ENCODE measurements at places on chromosomes 16 and 17. TPM values are rescaled to one million over a fixed set of nuclear protein-coding genes. Genes with fewer than 3 reads are reported as not detected.
A peak's percentile ranks its signal among the peaks of the same experiment; 100 is the strongest.

DNA sequence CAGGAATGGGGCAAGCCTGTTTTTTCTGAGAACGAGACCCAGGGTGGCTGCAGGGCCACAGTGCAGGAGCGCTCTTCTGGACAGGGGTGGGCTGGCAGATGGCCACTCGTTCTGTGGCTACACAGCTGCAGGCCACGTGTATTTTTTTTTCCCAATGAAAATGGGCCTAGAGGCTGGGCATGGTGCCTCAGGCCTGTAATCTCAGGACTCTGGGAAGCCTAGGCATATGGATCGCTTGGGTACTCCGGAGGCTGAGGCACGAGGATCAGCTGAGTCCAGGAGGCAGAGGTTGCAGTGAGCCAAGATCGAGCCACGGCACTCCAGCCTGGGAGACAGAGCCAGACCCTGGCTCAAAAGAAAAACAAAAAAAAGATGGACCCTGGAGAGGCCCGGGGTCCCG, 6.8 kb downstream of the UNKL start:
- no peak for DNase-seq

TM4SF5 gene
- total RNA-seq = not detected

DNA sequence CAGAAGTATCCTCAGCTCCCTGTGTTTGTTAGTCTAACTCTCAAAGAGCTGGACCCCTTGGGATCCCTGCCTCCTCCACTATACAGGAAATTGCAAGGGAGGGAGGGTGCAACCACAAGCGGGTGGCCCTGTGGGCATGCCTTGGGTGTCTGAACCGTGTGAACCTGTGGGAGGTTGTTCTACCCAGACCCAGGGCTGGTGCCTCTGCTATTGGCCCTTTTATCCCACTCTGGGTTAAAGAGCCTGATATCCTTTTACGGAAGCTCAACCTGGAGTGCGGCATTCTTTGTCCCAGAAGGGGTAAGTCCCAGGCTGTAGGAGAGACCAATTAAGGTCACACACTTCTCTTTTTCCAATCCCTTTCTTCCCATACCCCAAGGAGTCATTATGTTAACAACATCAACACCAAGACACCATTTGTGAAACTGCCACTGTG, 53.4 kb downstream of the ARSG start:
- DNase-seq = peak; percentile 47

DNA sequence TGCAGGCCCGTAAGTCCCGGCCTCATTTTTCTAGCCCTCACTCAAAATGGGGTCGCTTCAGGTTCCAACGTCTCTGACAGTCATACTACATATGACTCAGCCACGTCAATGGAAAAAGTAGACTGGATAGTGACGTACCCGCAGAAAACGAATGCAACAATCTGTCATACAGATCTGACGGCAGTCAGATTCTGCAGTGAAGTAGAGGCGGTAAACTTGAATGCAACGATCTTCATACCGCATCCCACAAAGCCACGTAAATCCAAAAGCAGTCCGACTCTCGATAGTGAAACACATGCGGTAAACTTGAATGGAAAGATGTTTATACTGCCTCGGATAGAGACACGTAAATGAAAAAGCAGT, 38.4 kb upstream of the ARL4D start:
- DNase-seq = peak; percentile 78

SLC35G3 gene
- total RNA-seq = not detected

GRCh38 chr17:39349246-39349645, 52.2 kb downstream of the FBXL20 start:
- DNase-seq = no peak

GRCh38 chr17:51180486-51180885, 14.3 kb downstream of the NME2 start:
- DNase-seq = no peak

GRCh38 chr16:62805221-62805857, 769.1 kb upstream of the CDH8 start:
- DNase-seq = no peak

DNA sequence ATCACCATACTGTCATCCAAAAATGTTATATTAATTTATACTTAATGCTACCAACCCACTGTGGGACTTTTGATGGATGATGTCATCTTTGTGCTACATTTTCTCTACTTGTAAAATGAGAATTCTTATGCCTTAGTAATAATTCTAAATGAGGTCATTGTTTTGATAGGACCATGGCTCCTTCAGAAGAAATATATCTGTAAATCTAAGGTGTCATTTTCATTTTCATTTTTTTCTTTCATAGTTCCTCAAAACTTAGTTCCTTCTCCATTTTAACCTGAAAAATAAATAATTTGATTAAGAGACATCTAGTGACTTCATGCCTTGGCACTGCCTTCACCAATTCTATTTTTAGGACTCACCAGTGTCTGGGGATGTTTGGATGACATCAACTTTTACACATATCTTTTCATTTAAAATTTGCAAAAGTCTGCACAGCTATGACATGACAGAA, 48.7 kb downstream of the GPRC5B start:
- no peak for DNase-seq

- DNase-seq = peak; percentile 18
Measured at GRCh38 chr16:14111713-14112538, 40.8 kb downstream of the MRTFB start.

GRCh38 chr16:30372038-30372712, 1.9 kb upstream of the TBC1D10B start:
- DNase-seq = no peak

- no peak for DNase-seq
Measured at GRCh38 chr17:48990882-48991357, 6.3 kb upstream of the IGF2BP1 start.

BTBD17 gene
- not detected for total RNA-seq

GRCh38 chr17:43314611-43315011, 80.8 kb upstream of the RNU2-1 start:
- peak; percentile 38 for DNase-seq

SRCAP gene
- total RNA-seq = 22.9 TPM

DNA sequence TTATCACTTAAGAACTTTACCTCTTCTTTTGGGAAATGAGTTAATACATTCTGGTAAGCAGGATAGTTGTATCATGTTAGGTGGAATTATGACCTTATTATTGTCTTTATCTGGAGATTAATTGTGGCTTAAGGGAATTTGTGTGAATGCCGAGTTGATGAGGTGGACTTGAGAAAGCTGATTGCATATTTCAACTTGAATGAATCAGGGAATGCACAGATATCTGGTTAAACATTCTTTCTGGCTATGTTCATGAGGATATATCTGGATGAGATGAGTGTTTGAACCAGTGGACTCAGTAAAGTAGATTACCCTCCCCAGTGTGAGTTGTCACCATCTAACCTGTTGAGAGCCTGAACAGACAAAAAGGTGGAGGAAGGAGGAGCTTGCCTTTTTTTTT, 326.1 kb upstream of the GOT2 start:
- peak; percentile 53 for DNase-seq

DNA sequence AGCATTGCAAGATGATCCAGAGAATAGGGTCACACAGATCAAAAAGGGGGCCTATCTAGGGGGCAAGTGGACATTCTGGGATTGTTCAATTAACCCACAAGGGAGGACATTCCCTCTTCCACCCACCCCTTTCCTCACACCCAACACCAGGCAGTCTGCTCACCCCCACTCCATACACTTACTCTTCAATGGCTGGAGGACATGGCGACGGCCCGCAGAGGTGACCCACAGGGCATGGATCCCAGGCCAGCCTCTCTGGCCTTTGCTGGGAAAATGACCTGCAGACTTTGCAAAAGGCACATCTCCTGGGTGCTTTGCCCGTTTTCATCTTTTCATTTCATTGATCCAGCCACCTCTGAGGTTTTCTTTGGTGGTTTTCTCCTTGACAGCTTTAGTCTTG, 1.7 kb upstream of the CACNG5 start:
- DNase-seq = no peak

CEP112 gene
- total RNA-seq = 2.5 TPM

GRCh38 chr16:66578651-66579531, at the start of gene CMTM2:
TSS of gene CMTM2 (plus strand) at chr16:66579463. CDS start at chr16:66579608, 145 bp downstream.
- DNase-seq = no peak

DNA sequence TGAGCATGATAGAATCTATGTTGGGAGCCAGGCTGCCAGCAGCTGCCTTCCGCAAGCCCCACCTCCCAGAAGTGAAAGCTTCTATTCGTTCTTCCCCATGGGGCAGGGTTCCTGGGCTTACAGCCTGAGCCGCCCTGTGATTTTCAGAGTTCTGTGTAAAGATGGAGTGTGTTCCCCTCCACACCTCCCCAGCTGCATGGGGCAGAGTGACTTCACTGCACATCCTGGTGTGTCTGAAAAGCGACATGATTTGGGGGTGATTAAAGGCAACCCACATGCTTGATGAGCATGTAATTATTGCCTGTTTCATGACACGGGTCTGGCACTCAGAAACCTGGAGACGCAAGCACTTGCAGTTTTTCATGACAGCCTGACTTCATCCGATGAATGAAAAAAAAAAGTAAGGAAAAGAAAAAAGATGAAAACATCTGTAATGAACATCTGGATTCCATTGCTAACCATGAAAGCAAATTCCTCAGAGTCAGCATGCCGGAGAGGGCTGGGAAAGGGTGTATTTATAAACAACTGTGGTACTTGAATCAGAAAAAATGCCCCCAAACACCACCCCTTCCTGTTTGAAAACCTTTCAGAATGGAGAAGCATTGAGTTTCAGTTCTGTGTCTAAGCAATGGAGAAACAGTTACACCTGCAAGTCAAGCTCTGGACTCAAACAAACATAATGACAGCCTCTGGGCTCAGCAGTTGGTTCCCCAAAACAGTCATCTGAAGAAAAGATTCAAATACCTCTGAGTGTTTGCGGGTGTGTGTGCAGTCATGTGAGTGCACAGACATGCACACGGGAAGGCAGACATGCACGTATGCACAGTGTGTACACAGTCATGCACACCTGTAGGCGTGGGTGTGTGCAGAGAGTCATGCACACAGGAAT, 266.0 kb downstream of the ENGASE start:
- no peak for DNase-seq

DNA sequence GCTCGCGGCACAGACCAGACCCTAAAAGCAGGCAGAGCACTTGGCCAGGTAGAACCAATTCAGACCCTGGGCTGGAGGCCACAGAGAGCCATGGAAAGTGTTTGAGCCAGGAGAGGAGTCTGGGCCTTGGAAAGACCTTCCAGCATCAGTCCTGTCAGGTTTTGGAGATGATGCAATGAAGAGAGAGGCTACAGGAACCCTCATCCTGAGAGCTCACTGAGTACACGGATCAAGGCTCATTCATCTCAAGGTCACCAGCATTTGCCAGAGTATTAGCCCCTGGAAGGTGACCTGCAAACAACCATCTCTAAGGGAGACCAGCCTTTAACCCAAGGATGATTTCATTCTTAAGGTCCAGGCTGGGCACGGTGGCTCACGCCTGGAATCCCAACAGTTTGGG, 27.8 kb downstream of the TLE7 start:
- no peak for DNase-seq

GRCh38 chr17:62679866-62680377, 52.5 kb downstream of the MRC2 start:
- no peak for DNase-seq

DNA sequence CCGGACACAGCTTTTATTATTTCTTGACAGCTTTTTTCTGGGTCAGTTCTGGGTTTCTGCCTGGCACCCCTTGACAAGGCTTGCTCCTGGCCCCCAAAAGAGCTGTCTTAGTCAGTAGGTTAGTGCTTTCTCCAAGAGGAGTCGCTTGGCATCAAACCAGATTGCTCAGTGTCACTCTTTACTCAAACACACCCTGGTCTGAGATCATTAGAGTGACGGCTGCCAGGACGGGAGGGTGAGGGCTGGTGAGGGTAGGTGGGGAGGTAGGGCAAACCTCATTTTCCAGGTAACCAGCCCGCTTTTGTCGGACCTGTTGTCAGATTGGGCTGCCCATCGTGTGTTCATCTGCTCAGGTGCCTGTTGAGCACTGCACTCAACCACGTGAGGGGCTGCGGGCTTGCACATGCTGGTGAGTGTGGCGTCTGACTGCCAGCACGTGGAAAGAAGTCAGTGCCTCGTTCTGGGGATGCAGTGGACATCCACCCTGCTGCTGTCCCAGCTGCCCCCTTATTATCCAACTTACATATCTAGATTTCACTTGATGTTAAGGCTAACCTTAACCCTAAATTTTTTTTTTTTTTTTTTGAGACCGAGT, 12.4 kb downstream of the TMEM94 start:
- no peak for DNase-seq

DNA sequence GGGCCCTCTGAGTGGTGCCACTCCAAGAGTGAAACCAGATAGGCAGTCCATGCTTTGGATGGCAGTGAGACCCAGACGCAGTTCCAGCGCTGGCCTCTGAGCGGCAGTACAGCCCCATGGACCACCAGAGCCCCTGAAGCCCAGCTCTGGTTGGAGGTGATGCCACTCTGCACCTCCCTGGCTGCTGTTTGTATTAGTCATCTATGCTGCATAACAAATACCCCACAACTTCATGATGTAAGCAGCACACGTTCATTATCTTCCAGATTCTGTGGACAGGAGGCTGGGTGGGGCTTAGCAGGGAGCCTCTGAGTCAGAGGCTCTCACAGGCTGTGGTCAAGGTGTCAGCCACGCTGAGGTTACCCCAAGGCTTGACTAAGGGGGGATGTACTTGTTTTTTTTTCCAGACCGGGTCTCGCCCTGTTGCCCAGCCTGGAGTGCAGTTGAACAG, 5.1 kb upstream of the NME4 start:
- DNase-seq = peak; percentile 95

GRCh38 chr17:37519251-37519985, 29.7 kb downstream of the DUSP14 start:
- DNase-seq = no peak

DNA sequence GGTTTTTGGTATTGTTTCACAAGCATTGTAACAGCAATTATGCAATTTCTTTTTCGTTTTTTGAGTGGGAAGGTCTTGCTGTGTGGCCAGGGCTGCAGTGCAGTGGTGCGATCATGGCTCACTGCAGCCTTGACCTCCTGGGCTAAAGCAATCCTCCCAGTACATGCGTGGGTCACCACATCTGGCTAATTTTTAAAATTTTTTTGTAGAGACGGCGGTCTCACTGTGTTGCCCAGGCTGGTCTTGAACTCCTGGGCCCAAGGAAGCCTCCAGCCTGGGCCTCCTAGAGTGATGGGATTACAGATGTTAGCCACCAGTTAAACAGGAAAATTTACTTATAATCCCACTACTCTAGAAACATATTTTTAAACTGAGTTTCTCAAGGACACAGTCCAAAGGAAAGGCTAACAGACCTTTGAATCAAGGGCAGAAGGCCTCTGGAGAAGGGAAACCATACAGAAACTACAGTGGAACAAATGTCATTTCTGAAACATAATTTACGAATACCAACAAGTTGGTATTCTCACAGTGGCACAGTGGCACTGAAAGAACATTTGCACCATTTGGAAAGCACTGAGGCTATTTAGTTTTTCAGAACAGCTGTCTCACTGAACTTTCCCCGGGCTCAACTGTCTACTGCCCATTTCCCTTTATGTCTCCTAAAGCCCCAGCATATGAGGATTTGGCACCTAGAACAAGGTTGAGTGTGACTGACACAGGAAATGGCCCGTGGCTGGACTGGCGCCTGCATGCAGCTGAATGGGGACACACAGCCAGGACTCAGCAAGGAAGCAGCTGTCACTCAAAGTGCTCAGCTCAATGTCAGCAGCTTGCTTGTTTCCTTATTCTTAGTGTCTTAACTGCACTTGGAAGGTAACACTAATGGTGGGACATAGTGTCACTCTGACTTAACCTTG, 2.8 kb upstream of the PRKAR1A start:
- DNase-seq = peak; percentile 22
